ENCODE measurements at places on chromosomes 4 and X.
A peak's percentile ranks its signal among the peaks of the same experiment; 100 is the strongest.

DNA sequence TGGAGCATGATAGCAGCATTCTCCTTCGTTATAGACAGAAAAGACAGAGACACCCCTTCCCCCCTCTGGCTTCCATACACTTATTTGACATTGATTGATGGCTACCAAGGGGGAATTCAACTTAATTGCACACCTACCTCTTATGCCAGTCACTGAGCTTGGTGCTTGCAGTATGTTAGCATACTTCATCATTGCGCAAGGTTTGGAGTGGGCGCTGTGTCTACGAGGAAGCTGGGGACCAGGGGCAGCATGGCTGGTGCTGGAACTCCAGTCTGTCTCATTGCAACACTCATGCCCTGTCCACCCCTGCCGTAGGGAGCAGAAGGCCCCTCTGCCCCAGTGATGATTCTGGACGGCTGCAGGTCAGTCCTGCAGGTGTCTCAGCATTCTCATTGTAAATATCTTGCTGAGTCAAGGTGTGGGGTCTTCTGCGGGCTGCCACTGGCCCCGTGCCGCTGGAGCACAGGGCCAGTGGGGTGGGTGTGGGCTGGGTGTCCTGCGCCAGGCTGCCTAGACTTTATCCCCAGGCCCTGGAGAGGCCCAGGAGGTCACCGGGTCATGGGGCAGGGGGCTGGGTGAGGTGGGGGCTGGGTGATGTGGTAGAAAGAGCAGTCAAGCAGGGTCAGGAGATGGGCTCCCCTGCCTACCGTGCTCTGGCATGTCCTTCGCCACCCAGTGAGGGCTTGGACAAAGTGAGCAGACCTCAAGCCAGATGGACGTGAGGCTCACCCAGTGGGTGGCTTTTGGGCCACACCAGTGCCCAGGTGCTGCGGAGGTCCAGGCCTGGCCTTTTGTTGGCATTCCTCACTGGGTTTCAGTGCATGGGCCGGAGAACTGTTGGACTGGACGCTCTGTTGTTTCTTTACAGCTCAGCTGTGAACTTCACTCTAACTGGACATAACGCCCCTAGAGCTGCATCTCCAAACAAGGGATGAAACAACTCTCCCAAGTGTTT is 85.5 kb downstream of the PSAPL1 start:
- DNase-seq = no peak

- no peak for DNase-seq
Measured at GRCh38 chr4:74258963-74259362, 49.3 kb upstream of the EPGN start.

DNA sequence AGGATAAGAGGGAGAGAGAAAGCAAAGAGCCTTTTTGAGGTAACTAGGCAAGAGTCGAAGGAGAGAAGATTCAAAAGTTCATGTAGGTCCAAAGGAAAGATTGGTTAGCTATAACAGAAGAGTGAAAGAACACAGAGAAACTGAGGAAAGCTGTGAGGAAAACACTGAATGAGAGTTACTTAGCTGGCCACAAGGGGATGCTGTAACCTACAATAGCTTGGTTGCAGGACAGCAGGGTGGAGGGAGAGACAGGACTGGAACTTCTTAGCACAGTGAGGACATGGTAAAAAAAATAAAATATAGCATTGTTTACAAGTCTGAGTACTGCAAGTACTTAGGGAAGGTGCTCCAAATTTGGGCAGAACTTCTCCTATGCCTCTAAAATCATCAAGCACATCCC is 48.3 kb downstream of the RAI2 start:
- peak; percentile 20 for DNase-seq

GRCh38 chrX:135393051-135393450 is 28.7 kb upstream of the SMIM10L2A start:
- no peak for DNase-seq

GRCh38 chr4:162707962-162708361 is 458.7 kb downstream of the NAF1 start:
- DNase-seq = no peak

GRCh38 chrX:83630662-83631061 is 122.6 kb downstream of the POU3F4 start:
- no peak for DNase-seq

GRCh38 chr4:55385201-55385649 is 10.5 kb upstream of the TMEM165 start:
- DNase-seq = no peak

- DNase-seq = no peak
Measured at GRCh38 chrX:42422961-42423360, 355.0 kb downstream of the PPP1R2C start.

DNA sequence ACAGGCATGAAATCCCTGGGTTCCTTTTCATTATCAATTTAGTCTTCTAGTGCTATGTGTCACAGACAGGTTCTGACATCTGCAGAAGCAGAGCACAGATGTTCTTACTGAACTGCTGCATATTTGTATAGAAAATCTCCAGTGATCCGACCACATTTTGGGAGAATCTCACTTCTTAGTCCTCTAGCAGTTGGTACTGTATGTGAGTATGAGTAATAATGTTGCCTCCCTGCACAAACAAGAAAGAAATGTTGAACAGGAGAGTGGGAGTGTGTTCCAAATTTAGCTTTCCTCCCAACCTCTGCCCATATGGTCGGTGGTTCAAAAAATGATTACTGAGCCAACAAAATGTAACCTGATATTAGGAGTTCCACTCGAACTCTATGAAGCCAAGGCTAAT is 165.3 kb upstream of the GPC4 start:
- no peak for DNase-seq

DNA sequence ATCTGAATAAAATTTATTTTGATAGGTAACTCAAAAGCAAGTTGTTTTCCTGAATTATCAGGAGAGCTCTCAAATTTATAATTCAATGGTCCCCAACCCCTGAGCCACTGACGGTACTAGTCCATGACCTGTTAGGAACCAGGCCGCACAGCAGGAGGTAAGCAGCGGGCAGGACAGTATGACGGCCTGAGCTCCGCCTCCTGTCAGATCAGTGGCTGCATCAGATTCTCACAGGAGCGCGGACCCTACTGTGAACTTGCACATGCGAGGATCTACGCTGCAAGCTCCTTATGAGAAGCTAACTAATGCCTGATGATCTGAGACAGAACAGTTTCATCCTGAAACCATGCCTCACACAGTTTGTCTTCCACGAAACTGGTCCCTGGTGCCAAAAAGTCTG is 37.9 kb upstream of the SEC24B start:
- DNase-seq = no peak

- DNase-seq = no peak
Measured at GRCh38 chrX:144730471-144730870, 516.8 kb upstream of the SPANXN1 start.

DNA sequence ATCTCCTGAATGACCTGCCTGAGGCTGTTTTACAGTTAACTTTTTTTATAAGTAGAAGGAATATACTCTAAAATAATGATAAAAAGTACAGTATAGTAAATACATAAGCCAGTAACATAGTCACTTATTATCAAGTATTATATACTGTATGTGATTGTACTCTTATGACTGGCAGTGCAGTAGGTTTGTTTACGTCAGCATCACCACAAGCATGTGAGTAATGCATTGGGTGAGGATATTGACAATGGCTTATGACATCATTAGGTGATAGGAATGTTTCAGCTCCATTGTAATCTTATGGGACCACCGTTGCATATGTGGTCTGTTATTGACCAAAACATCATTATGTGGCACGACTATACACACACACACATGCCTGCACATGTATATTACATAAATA is 20.5 kb downstream of the NUDT9 start:
- no peak for DNase-seq

GRCh38 chrX:122863067-122863466 is 321.0 kb upstream of the GRIA3 start:
- DNase-seq = no peak

DNA sequence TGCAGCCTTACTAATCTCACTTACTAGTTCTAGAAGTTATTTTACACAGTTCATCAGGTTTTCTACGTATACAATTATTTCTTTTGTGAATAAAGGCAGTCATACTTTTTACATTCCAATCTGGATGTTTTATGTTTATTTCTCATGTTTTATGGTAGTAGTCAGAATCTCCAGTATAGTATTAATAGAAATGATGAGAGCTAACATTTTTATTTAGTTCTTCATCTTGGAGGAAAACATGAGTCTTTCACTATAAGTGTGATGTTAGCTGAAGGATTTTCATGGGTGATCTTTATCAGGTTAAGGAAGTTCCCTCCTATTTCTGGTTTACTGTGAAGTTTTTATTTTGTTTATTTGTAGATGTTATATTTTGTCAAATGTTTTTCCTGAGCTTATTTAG is 256.1 kb upstream of the GIMD1 start:
- DNase-seq = no peak

DNA sequence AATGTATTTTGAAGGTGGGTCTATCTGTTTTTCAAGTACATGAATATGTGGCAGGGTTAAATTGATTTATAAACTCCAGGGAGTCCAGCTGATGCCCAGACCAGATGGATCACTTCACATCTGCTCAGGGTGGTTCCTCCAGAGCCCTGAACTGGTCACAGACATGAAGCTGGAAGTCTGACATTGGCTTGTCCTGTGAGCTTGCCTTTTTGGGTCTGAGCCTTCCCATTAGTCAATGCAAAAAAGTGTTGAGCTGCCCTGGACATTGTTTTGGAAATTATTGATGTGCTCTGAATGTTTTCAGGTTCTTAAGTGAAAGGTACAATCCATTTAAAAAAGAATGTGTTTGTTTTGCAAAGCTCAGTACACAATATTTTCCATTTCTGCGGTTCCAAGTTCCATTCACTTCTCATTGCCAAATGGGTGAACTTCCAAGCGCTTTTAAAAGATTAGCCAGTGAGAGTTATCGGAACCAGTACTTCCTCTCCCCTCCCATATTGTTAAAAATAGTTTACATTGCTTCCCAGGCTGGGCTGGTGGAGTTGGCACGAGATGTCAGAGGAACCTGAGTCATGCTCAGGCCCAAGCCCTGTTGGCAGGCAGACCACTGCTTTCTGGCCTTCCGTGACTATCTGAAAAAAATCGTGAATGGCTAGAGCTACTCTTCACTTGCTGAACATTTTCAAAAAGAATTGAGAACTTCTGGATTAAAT is 52.1 kb downstream of the PDGFRA start:
- DNase-seq = no peak

GRCh38 chr4:85522277-85522676 is 47.3 kb downstream of the ARHGAP24 start:
- DNase-seq = no peak

DNA sequence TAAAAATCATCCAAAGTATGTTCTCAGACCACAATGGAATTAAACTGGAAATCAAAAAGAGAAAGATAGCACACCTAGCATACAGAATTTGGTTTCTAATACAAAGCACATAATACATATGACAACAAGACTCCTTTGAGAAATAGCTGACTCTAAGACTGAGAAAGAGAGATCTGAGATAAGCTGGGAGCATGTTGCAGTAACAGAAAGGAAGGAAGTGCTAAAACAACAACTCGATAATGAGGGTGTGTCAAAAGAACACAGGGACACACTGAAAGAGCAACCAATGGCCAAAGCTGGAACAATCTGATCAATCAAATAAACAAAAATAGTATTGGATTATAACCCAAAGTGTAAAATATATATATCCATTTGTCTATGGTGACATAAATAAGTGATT is 586.6 kb downstream of the C4orf33 start:
- no peak for DNase-seq

DNA sequence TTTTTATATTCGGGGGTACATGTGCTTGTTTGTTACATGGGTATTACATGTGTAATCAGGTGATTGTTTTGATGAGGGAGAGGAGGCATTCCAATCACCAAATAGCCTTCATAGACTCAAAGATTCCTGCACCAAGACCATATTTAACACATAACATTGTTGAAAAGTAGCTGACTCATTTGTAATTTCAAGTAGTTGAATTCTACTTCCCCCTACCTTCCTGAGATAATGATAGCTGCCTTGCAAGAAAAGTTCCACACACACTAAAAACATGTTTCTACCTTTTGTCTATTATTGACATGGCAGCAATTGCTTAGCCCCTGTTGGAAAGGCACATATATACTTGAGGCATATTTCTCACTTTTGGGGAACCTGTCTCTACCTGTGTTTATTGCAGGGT is 16.1 kb downstream of the PGAM4 start:
- DNase-seq = no peak

DNA sequence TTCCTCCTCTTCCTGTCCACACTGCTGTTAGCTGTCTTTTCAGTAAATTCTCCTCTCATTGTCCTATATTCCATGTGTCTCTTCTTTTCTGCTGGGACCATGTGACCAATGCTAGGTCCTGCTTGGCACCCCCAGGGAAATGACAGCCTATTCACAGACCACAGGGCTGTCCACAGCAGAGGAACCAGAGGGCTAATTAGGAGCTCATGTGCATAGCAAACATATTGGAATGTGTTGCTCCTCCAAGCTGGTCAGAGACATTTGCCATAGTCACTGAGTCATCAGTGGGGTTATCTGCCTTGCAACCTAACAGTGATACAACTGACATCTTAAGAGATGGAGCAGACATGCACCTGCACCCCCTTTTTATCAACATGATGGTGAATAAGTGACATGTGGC is 67.9 kb upstream of the PUDP start:
- DNase-seq = no peak

DNA sequence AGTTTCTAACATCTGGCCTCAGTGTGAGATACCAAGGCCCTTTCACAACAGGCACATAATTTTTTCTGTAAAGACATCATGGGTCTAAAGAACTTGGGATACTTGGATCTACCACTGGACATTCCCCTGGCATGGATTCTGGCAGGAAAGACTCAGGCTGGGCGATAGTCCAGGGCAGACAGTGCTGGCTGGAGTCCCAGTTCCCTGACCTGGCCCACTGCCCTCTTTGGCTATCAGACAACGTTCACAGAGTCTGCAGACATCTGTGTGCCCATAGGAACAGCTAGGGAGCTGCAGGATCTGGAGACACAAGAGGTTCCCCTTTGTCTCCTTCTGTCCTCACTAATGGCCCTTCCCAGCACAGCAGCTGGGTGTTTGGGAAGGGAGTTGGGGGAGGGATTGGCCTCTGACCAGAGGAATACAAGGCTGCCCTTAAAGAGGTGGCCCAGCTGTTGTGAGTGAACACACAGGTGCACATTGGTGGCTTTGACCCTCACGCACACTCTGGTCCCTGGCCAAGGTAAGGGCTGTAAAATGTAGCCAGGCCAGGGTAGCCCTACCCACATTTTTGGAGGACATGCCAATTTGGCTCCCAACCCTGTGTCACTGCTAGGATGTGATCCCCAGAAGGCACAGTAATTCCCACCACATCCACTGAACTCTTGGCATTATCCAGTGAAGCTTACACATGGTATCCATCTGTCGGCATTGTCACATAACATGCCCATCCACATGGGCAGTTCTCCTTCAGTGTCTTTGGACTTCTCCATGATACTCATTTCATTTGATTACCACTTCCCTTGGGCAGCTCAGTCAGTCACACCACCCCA is 72.3 kb downstream of the SOX3 start:
- no peak for DNase-seq

- no peak for DNase-seq
Measured at GRCh38 chr4:16297003-16297402, 70.7 kb upstream of the TAPT1 start.
